ENCODE measurements at places on chromosomes 11 and 22.
A peak's percentile ranks its signal among the peaks of the same experiment; 100 is the strongest.

GRCh38 chr22:45504373-45505341 is 2.0 kb downstream of the FBLN1 start:
- DNase-seq, result peak; percentile 74

DNA sequence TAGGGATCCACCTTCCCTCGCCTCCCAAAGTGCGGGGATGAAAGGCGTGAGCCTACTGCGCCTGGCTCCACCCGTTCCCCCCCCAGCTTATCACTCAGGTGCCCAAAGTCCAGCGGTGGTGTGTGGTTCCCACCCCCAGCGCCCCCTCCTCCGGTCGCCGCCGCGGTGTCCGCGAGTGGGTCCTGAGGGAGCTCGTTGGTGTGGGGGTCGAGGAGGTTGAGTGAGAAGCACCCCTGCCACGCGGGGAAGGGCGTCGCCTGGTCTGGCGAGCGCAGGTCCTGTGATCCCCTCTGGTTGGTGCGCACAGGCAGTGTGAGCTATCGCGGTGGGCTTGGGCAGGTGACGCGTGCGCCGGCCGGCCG is 3900.6 kb upstream of the OR11H1 start:
- DNase-seq, result no peak

DNA sequence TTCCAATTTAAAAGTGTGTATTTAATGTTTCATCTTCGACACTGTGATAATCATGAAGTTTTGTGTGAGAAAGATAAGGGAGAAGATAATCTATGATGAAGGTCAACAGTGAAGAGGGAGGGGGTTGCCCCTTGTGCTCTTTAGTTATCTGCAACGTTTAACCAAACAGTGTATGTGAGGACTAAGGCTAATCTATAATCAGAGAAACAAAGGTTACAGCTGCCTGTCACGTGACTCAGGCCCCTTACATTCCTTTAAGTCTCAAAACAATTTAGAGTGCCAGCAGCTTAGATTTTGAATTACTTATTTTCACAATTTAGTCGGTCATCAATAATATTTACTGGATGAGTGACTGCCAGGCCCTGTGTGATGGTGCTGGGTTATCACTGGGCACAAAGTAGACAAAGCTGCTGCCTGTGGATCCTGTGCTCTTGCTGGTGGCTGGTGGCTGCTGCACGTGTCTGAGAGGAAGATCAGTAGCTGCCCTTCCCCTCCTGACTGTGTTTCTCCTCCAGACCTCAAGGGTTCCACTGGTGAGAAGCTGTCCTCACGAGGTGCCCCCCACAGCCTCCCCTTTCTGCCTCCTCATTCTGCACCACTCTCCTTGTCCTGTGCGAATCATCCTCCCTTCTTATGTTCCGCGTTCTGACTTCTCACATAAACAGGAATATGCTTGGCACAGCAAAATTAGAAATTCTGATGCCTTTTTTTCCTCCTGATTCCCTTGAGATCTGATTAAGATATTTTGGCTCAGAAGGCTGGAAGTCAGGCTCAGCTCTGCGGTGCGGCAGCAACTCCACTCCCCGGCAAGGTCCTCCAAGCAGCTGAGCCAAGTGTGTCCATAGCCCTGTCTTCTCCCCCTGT is 331.1 kb upstream of the B3GAT1 start:
- DNase-seq, result no peak

GRCh38 chr22:17540481-17540880 is 22.8 kb upstream of the SLC25A18 start:
- no peak for DNase-seq

GRCh38 chr11:8605971-8606563 is 12.0 kb upstream of the STK33 start:
- peak; percentile 40 for DNase-seq

DNA sequence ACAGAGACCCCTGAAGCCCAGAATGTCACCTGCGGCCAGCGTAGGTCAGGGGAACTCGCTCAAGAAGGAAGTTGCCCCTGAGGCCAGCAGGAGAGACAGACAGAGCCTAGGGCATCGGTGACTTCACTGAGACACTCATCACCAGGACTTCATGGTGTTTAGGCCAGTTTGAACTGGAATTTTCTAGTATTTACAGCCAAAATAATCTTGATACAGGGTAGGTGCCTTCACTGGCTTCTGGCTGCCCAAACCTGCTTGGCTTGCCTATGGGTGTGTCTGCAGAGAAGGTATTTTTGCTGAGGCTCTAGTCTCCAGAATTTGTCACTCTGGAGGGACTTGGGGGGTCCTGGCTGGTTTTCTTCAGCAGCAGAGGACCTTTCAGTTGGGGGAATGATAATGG is 86.6 kb downstream of the FBXO7 start:
- DNase-seq, result no peak

DNA sequence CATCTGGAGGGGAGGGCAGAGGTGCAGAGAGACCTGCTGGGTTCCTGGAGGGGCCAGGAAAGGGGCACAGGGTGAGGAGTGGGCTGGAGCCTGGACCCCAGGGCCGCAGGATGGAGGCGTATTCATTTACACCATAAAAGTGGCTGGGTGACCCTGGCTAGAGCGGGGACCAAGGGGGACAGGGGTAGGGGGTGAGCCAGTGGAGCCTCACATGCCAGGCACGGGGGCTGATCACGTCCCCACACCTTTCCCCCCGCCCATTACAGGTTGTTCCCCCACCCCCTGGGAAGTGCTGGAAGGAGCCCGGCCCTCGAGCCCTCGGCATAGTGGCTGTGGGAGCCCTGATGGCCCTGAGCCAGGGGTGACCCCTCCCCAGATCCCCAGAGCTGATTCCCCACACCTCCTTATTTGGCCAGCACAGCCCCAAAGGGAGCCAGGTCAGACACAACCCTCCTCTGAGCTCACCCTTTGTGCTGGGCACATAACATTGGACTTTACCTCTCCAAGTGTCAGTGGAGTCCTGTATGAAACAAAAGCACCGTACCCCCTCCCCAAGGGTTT is 781 bp downstream of the TCIRG1 start:
- DNase-seq, result no peak

DNA sequence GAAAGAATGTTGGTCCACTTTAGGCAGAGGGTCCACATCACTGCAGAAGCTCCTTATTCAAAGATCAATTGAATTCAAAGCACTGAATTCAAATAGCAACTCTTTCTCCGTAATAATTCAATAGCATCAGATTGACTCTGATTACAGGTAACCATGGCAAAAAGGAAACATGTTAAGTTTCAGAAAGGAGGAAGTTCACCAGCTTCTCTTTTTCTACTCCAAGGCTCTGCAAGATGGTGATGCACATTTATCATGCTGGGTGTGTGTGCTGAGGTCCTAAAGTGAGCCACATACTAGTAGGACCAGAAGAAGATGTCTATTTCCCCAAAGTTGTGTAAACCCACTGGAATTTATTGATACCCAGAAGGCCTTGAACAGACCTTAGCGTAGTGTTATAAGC is 18.0 kb upstream of the DRD2 start:
- DNase-seq, result no peak

GRCh38 chr22:37378642-37379058 is 48.6 kb downstream of the ELFN2 start:
- no peak for DNase-seq

DNA sequence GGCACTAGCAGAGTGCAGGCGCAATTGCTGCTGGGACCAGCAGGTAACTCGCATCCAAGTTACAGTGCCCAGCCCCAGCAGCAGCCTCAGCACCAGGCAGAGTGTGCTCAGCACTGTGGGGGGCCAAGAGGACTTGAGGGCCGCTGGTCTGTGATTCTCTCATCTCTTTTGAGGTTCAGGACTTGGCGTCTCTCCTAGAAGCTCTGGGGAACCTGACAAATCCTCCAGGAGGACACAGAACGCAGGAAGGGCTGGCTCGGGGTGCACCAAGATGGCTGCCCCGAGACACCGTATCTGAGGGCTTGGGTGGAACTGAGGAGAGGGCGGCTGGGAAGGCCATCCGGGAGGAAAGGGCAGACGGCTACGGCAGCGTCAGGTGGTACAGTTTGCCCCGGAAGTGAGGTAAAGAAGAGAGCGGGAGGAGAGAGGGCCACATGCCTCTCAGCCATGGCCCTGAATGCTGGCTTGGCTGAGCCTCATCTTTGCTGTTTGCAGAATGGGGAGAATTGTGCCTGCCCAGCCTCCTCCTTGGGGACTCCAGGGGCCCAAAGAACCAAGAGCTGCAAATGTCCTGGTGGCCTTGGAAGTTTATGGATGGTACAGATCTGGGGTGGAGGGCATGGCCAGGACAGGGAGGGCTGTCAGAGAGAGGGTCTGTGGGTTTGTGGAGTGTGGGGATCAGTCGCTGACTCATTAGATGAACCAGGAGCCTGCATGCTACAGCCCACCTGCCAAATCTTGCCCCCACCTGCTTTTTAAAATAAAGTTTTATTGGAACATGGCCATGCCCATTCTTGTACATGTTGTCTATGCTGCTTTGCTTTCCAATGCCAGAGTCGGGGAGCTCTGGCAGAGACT is 78.0 kb downstream of the MYEOV start:
- DNase-seq, result no peak

- no peak for DNase-seq
Observed at GRCh38 chr11:134313821-134314607, 17.8 kb upstream of the GLB1L2 start.

- DNase-seq, result no peak
Observed at GRCh38 chr11:33021937-33022336, 6.3 kb downstream of the DEPDC7 start.

- DNase-seq, result no peak
Observed at GRCh38 chr11:124194293-124195188, 11.4 kb downstream of the OR10D3 start.

DNA sequence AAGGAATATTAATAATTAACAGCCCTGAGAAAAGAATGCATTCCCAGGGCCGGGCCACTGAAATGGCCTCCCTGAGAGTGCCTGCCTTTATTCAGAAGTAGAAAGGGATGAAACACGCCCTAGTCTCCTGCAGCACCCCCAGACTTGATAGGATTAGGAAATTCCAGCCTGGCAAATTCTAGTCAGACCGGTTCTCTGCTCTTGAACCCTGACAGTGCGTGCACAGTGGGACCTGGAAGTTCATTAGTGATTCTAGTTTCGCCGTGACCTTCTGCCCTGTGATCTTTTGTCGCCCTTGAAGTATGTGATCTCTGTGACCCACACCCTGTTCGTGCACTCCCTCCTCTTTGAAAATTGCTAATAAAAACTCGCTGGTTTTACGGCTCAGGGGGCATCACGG is 2.1 kb upstream of the GSTP1 start:
- no peak for DNase-seq

- peak; percentile 48 for DNase-seq
Observed at GRCh38 chr22:19448076-19448607, 631 bp upstream of the C22orf39 start.

GRCh38 chr11:114819028-114819427 is 140.7 kb downstream of the NXPE2 start:
- DNase-seq, result peak; percentile 20

- no peak for DNase-seq
Observed at GRCh38 chr11:2180789-2181370, 9.3 kb upstream of the TH start.

- DNase-seq, result no peak
Observed at GRCh38 chr22:34688825-34689224, 377.1 kb upstream of the ISX start.

GRCh38 chr11:118217575-118217974 is 7.2 kb downstream of the JAML start:
- no peak for DNase-seq

DNA sequence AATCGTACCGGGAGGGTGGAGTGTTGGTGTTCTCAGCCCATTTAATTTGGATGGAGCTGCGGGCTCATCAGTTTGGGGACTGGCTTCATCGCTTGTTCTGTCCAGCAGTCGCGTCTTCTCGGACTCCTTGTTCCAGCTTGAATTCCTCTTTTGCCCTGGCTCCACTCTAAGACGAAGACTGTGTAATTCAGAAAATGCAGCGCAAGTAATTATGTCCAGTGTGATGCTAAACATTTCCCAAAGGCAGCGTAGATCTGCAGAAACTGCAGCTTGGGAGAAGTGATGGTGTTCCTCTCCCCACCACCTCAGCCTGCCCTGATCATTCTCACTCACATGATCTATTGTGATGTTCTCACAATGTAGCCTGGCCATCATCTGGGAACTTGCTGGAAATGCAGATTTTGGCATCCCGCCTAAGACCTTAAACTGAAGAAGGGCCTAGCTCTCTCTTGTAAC is 666 bp downstream of the SLC25A18 start:
- DNase-seq, result peak; percentile 11

- DNase-seq, result no peak
Observed at GRCh38 chr11:77517753-77518152, 43.9 kb upstream of the PAK1 start.

DNA sequence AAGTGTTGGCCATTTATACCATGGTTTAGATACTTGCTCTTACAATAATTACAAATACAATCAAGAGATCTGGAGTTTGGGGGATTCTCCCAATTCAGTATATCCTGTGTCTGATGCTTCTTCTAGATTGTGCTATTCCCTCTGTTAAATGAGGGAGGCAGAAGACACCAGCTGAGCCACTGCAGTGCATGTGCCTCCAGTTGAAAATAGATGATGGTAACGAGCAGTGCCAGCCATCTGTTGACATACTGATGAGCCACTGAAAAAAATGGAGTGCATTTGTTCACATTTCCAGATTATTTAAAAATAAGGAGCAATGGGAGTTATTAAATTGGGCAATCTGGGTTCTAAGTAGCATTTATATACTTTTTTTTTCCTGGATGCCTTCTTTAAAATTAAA is 1428.0 kb upstream of the TENM4 start:
- DNase-seq, result no peak

GRCh38 chr11:62538470-62539237 is 8.0 kb downstream of the AHNAK start:
- no peak for DNase-seq

- no peak for DNase-seq
Observed at GRCh38 chr22:49112661-49113626, 714.7 kb downstream of the BRD1 start.

GRCh38 chr11:94794287-94795168 is 26.4 kb downstream of the AMOTL1 start:
- DNase-seq, result peak; percentile 99

DNA sequence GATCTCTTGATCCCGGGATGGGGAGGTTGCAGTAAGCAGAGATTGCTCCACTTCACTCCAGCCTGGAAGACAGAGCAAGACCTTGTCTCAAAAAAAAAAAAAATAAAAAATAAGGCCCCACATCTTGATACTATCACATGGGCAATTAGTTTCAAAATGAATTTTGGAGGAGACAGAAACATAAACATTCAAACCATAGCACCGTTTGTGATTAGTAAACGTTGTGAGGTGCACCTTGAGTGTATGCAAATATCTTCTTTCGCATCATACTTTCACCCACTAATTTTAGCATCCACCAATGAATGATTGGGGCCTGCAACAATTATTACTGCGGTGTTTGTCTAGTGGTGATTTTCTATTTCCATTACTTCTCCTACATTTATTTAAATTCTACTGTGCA is 11.0 kb upstream of the SPDYC start:
- DNase-seq, result no peak

- DNase-seq, result no peak
Observed at GRCh38 chr11:31417357-31417756, 47.7 kb downstream of the DNAJC24 start.

GRCh38 chr11:81886406-81887075 is 847.1 kb downstream of the FAM181B start:
- no peak for DNase-seq

DNA sequence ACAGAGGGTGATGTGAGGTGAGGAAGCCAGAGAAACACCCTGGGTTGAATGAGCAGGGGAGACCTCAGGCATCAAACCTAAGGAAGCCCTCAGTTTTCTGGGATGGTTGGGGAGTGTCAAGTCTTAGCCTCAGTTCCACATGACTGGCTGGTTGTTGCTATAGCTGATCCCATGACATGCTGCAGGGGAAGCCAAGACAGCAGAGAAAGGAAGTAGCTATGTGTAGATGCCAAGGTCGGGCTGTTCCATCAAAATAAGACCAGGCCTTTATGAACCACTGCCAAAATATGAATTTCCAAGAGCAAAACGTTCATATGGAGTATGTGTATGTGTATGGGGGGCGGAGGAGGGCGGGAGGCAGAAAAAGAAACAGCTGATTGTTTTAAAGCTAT is 11.6 kb downstream of the CD59 start:
- no peak for DNase-seq
